Endodermal cell (in vitro differentiated cells): ENCODE measurements at places on chromosomes 6 and 20. TPM values are rescaled to one million over a fixed set of nuclear protein-coding genes. Genes with fewer than 3 reads are reported as not detected.

Gene DSP
- total RNA-seq = 123 to 166 TPM (median 127 TPM) in 3 replicates

DNA sequence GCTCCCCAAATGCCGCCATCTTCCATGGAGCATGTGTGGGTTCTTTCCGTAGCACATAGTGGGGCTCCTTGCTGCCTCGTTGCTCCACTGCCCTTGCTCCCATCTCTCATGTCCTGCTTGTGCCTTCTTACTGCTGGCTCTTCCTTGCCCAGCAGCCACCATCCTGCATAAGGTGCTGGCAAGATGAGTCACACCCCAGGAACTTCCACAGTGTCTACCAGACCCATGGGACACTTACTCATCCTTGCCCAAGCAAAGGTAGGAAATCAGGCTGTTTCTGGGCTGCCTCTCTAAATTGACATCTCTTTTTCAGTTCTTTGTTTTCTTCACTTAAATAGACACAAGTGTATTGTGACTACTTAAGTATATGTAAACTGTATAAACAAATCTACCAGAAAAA is 39.4 kb upstream of the RGS17 start:
- H3K4me1 ChIP-seq = no peaks in the 10 kb centered on the region
- no peak overlapping the region for H3K4me3 ChIP-seq
- H3K36me3 ChIP-seq = no peaks in the 10 kb centered on the region
- H3K27ac ChIP-seq = no peak overlapping the region
- no peaks in the 10 kb centered on the region for H3K27me3 ChIP-seq
- no peak for DNase-seq

Gene SNRNP48
- total RNA-seq = 17.8 to 23.0 TPM (median 19.5 TPM) in 3 replicates

- H3K4me1 ChIP-seq = peaks cover 3% of the 10 kb centered on the region
- no peaks in the 10 kb centered on the region for H3K36me3 ChIP-seq
- no peaks in the 10 kb centered on the region for H3K27me3 ChIP-seq
- no peak overlapping the region for H3K27ac ChIP-seq
- no peak for DNase-seq
- H3K4me3 ChIP-seq = peak overlapping the region; percentile 39
Observed at GRCh38 chr6:145729887-145730286, 5.4 kb downstream of the EPM2A start.

DNA sequence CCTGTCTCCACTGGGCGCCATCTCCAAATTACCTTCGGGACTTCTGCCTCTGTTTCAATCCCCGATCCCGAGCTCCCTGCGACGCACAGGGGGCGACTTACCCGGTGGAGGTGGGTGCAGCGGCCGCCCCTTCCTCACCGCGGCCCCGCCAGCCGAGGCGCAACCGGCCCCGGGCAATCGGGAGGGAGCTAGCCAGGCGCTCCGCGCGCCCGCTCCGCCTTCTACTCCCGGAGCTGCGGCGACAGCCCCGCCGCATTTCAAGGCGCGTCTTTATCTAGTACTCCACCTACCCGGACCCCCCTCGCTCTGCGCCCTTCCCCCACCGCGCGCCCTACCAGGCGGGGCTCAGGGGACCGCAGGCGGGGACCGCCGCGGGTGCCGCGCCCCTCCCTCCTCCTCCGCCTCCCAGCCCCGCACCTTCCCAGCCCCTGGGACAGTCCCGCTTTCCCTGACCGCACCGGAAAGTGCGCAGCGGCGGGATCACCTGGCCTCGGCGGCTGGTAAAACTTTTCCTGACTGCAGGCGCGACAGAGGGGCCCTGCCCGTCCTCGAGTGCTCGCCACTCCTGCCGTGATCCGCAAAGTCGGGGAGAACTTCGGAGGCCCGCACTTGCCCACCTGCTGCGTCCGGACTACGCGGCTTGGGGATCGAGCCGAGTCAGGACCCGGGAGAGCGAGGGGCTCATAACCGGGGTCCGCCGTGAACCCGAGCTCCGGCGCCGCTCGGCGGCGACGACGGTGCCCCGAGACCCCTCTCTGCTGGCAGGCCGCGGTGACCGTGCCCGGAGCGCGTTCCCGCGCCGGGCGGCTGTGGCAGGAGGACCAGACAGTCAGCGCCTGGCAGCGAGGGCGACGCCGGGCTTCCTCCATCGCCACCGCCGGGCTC is 8.0 kb upstream of the NKX2-2 start:
- peak; percentile 78 for DNase-seq
- peaks cover 100% of the 10 kb centered on the region for H3K27me3 ChIP-seq
- no peaks in the 10 kb centered on the region for H3K36me3 ChIP-seq
- H3K4me3 ChIP-seq = peak overlapping the region; percentile 73
- H3K4me1 ChIP-seq = peaks cover 17% of the 10 kb centered on the region
